ENCODE measurements at places on chromosomes 16 and 17.

DNA sequence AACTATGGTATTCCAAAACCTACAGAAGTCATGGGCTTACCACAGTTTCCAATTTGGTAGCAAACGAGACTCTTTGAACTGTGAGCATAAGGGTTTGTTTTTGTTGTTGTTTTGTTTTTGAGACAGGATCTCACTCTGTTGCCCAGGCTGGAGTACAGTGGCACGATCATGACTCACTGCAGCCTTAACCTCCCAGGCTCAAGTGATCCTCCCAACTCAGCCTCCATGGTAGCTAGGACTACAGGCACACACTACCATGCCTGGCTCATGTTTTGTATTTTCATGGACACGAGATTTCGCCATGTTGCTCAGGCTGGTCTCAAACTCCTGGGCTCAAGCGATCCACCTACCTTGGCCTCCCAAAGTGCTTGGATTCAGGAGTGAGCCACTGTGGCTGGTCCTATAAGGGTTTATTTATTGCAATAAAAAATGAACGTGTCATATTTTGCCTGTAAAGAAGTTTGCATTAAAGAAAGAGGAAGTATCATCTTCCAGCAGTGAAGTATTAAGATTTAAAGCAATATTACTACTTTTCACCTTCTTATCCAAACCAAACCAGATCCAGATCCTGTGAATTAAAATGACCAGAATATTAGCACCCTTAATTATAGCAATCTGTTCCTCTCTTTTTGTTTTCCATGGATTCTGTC, 37.2 kb downstream of the KCNJ2 start:
- DNase-seq = no peak

GRCh38 chr16:53829186-53829747, 125.3 kb downstream of the FTO start:
- DNase-seq = no peak

GRCh38 chr17:3794557-3795389, 6.2 kb downstream of the ITGAE start:
- DNase-seq = no peak

DNA sequence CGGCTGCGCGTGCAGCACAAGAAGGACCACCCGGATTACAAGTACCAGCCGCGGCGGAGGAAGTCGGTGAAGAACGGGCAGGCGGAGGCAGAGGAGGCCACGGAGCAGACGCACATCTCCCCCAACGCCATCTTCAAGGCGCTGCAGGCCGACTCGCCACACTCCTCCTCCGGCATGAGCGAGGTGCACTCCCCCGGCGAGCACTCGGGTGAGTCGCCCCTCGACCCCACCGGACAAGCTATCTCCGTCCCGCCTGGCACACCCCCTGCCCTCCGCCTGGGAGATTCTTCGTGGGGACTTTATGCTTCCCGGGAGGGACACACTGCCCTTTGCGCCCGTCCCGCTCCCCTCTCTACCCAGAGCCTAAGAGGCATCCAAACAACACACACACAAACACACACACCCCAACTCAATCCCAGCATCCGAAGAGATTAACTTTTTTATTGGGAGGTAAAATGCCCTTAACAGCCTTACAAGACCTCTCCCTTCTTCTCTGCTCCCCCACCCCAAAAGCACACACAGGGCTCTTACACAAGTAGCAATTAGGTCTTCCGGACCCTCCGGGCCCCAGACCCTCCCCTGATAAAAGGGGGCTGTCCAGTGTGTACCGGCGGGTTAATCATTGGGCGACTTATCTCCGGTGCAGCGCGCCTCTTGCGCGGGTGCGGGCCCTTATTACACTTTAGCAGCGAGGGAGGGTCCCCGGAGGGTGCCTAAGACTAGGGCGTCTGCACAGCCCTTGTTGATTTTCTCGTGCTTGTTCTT, 2.1 kb downstream of the SOX9 start:
- no peak for DNase-seq

GRCh38 chr16:87602821-87603683, 744 bp downstream of the JPH3 start:
- DNase-seq = no peak

GRCh38 chr17:61756561-61756960, 106.8 kb downstream of the BRIP1 start:
- no peak for DNase-seq

DNA sequence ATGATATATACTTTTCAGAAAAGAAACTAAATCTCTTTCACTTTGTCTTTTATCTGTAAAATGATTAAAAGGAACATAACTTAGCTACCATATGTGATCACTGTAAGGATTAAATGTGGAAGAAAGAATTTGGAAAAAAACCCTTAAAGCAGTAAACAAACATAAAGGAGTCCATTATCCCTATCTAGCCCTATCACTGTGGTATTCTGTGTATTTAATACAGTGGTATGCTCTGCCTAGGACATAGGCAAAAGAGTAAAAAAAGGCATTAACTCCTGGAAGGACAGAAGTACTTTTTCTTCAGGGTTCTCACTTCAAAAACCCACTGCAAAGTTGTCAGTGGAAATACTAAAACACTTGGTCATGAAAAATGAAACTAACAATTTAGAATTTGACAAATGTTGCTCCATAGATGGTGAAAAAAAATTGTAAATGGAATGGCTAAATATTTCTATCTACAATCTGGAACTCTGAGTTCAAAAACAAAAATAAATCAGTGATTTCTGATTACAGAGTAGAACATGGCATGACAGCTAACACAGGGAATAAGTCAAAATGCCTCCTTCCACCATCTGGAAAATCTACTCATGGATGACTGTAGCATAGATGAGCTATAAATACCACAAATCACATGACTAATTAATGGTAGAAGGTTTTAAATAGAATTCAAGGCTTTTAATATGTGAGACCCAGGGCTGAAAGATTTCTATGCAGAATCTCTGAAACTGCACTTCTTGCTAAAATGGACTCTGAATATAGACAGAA, 140.1 kb downstream of the ITFG1 start:
- no peak for DNase-seq

DNA sequence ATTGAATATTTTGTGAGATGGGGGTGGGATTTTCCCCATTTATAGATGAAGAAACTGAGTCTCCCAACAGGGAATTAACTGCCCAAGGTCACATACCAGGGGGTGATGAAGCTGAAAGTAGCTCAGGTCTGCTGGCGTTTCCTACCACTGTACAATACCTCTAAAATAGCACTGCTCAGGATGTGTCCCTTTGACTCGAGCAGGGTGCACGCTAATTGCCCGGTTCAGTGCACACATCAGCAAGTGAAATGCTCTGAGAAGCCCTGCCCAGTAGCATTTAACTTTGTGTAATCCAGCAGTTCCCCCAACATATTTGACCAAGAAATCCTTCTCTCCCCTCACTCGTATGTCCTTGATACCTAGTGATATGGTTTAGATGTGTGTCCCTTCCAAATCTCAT, 50.1 kb upstream of the DDX52 start:
- no peak for DNase-seq

DNA sequence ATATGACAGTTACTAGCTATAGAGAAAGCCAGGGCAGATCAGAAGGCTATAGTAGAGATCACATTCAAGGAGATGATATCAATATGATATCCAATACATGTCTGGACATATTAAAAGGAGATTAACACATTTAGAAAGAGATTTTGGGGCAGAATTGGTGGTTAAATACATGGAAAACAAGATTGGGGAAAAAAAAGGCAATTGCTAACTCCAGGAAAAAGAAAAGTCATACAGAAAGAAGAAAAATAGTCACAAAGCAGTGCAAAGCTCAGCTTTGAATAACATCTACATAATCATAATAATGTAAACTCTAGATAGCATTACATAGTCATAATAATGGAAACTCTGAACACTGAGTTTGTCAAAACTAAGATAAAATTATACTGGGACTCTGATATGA, 40.6 kb downstream of the MYH11 start:
- DNase-seq = no peak

DNA sequence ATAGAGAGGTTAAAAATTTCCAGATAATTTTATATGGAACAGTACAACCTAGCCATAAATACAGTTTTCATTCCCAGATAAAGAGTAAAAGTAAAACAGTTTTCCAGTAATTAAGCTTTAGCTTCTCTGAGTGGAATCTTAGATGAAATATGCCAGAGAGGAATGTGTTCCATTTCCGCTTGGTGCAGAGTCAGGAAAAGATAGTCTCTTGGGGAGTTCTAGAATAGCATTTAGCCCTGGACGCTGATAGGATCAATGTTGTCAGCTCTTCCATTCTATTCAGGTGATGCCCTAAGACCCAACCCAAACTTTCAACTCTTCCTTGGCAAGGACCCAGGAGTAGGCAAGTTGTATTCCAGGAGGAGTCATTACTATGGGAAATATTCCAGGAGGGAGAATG, 30.9 kb upstream of the ABCA3 start:
- DNase-seq = no peak

DNA sequence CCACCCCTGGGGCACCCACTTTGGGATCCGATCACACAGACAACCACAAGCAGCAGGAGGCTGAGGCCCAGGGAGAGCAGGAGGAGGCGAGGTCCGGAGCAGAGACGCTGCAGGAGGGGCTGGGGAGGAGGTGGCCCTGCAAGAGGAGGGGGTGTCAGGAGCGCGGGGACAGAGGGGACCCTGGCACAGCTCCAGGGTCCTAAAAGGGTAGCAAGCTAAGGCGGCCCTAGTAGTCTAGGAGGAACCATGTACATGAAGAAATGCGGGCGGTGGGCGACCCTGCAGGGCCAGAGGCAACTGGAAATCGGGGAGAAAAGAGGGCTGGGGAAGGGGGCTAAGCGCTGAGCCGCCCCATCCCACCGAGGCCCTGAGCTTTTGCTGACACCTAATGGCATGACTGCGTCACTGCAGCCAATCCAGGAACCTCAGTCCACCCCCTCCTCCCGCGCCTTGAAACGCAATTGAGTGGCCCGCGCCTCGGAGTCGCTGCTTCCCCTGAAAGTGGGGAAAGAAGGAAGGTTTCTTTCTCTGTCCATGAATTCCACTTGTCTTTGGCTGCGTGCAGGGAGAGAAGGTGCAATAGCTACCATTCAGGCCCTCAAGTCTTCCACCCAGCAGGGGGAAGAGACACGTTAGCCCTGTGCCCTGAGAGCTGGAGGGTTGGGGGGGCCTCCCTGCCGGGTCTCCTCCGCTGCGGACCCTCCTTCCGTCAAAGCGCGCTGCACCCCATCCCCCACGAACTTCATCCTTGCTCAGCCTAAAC, 1.8 kb downstream of the ASGR1 start:
- DNase-seq = peak; percentile 85

- no peak for DNase-seq
These were observed 11.6 kb downstream of the GLIS2 start for GRCh38 chr16:4327386-4328045.
